ENCODE measurements at places on chromosomes 11 and 22.

DNA sequence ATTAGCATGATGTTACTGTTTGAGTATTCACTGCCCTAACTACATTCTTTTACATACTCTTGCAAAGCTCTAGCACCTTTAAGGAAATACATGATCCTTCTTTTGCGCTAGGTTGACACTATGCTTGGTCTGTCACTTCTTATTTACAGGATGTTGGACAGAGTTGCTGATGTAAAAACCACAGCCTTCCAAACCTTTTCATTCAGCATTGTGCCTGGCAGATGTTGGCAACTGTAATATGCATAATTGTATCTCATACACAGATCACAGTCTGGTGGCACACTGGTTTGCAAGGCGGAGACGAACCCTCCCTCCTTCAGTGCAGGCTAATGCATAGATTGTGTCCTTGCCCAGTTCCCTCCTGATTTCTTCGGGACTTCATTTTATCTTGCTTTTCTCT, 224.1 kb downstream of the SNX19 start:
- DNase-seq: no peak

DNA sequence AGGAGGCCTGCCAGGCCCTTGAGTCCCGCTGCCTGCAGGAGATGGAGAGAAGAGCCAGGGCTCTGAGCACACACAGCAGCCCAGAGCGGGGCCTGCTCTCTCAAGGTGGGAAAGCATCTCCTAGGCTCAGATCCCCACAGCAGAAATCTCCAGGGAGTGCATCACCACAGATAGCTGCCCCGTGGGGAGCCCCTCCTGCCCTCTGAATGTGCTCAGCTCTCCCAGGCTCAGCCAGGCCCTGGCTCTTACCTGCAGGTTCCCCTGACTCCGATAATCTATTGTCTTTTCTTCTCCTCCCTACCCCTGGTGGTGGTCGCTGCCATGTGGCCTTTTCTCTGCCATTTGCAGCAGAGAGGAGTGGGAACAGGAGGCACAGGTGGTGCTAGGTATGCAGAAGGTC, 49.9 kb downstream of the BTG4 start:
- no peak for DNase-seq

- DNase-seq: no peak
Measured at GRCh38 chr11:126357055-126357962, 1.8 kb downstream of the ST3GAL4 start.

DNA sequence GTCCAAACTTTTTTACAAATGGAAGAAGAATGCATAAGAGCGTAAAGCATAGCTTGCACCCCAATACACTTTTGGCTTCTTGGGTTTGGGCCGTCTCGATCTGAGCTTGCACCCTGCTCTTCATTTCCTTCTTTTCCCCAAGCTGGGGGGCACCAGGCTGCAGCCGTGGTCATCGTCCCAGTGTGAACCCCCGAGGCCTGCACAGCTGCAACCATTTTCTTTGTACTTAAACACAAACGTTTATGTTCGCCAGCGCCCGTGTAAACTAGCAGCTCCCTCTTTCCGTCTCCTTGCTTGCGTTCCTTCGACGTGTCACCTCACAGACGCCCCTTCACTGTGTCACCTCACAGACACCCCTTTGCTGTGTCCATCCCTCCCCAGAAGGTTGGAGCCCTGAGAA, 10.1 kb downstream of the KRTAP5-5 start:
- no peak for DNase-seq

DNA sequence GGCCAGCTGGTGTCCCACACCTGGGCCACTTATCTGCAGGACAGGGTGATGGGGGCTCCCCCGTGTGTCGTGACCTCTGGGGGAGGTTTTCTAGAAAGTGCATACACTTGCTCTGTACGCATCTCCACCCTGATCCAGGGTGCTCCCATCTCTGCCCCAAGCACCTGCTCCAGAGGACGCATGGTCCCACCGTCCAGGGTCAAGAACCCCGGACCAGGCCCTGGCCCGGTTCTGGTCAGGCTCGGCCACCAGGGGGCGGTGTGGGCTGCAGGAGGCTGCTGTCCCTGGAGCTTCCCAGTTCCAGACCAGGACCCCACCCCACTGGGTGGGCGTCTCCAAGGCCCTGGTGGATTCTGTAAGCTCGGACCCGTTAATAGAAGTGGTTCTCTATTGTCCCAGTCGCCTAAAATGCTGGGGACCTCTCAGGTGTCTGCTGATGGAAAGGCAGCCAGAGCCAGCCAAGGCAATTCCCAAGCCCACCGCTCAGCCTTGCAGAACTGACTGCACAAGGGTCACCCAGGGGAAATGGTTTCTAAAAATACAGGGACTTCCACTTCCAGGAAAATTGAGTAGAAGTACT, 34.7 kb upstream of the SEPTIN5 start:
- peak; percentile 47 for DNase-seq

- DNase-seq: no peak
Measured at GRCh38 chr11:130217133-130218031, 57.8 kb downstream of the ST14 start.

DNA sequence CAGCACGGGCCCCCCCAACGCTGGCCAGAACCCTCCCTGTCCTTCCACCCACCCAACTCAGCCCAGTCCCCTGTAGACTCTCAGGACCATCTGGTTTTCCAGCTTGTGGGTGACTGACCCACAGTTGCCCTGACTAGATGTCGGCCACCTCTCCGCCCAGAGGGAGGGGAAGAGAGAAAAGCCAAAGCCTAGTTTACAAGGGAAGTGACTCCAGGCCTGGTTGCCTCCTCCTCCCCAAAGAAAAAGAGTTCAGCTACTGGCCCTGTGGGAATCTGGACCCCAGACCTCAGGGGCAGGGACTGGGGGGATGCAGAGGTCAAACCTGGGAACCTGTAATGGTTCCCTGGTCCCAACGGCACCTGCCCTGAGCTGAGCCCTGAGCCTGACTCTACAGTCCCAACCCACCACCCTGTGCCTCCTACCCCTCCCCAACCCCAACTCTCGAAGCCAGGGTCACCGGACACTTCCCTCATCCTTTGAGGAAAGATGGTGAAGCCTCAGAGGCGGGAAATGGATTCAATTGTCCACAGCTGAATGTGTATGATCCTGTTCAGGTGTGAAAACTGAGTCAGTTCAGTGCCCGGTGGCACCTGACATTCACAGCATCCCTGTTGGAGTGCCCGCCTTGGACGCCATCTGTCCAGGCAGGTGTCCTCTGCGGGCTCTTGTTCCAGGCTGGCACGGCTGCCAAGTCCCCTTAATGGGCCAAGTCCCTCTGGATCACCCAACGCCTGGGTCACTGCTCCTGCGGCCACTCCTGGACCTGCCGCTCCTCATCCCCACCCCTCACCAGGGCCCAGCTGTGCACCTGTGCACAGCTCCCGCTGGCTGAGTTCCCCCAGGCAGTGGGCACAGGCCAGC, 21.0 kb upstream of the WNT7B start:
- DNase-seq: peak; percentile 47

- DNase-seq: no peak
Measured at GRCh38 chr11:21534288-21534687, 658.6 kb upstream of the ANO5 start.

GRCh38 chr22:35070451-35071093, 4.6 kb downstream of the ISX start:
- DNase-seq: no peak

DNA sequence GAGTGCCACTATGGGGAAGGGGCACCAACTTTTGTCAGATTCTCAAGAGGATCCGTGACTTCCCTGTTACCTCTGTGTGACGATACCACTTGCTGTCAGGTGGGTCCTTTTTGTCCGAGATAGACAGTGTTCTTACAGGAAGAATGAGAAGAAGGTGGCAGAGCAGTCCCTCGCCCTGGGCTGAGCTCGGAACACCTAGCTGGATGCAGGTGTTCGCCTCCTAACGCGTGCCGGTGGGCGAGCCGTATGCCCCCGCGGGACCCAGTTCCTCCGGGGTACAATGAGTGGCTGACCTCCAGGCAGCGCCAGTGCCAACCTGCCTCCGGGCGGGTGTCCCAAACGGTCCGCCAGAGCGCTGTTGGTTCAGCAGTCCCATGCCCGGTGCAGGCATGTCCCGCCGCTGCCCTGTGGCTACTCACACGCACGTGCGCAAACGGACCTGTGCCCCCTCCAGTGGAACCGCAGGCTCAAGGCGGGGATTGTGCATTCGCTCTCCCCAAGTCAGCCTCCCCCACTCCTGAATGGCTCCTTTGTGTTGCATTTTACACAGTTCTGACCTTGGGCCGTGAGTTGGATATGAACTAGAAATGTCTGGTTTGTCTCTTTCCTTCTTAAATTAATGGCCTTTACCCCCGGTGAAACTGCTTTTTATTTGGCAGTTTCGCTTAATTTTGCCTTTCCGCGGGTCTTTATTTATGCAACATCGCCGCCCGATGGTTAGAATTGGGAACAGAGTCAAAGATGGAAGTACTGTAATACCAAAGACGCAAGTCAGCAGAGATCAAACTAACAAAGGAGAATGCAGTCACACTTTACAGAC, 1.1 kb upstream of the ABTB2 start:
- DNase-seq: peak; percentile 84

- DNase-seq: no peak
Measured at GRCh38 chr11:8035200-8035855, 45.7 kb upstream of the TUB start.

DNA sequence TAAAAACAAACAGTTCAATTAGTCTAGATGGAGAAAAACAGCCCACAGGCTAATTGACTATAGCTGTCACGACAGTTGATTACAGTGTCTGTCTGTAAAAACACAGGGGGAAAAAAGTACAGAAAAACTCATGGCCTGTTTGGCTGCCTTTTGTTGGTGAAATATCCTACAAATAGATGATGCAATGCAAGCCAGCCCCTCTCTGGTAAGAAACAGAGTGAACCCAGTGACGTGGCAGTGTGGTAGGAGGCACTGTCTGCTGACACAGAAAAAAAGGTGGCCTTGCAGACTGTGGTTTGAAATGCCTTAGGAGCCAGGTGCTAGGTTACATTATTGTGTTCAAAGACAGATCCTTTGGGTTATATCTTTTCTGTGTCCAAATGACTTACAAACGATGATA, 431.4 kb upstream of the CCDC90B start:
- DNase-seq: no peak

GRCh38 chr11:128480665-128481064, 106.7 kb downstream of the ETS1 start:
- no peak for DNase-seq

DNA sequence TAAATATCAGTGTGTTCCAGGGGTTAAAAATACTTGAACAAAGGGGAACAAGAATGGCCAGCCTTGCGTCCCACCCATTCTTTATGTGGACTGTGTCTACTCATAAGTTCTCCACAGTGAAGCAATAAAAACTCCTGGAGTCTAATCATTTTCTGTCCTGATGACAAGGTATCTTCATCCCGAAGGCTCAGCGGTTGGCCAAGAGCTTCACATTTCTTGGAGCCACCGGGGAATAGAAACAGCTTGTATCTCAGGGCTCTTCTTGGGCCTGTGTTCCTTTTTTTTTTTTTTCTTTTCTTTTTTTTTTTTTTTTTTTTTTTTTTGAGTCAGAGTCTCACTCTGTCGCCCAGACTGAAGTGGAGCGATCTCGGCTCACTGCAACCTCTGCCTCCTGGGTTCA, 36.8 kb upstream of the ADORA2A start:
- DNase-seq: peak; percentile 22

GRCh38 chr11:78181185-78181584, 7.2 kb downstream of the KCTD21 start:
- peak; percentile 81 for DNase-seq

DNA sequence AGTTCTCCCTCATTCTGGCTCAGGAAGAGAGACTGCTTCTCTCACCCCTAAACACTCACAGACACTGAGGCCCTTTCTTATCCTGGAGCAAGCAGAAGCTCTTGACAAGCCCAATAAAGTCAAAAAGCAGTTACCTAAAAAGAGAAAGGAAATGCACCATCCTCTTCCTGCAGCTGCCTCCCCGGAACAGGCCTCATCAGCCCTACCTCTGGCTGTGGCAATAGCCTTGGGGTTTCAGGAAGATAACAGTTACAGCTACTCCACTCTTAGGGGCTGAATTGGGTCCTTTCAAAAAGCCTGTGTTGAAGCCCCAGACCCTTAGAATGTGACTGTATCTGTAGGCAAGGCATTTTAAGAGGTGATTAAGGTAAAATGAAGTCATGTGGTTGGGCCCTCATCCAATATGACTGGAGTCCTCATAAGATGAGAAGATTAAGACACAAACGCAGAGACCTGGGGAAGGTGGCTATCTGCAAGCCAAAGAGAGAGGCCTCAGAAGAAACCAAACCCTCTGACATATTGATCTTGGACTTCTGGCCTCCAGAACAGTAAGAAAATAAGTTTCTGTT, 3.5 kb upstream of the LGALS12 start:
- no peak for DNase-seq

GRCh38 chr11:64348383-64349024, 8.5 kb downstream of the CCDC88B start:
- no peak for DNase-seq

DNA sequence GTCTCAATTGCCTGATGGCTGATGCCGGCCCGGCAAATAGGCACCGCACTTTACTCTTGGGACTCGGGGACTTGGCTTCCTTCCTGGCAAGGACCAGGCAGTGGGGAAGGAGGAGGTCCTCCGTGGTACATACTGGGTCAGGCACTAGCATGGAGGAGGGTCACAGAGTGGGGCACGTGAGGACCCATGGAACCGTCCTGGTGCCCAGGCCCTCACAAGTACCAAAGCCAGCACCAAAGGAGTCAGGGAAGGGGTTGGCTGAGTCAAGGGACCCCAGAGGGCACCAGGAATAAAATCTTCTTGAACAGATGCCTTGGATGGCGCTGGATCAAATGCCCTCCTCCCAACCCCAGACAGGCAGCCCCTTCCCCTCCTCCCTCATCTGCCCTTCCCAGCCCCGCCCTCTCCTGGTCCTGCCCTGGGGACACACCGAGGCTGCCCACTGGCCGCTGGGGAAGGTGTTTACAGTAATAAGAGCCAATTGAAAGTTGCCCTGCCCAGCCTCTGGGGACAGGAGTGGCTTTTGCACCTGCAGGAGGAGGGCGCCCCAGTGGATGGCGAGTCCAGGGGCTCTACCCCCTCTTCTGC, 5.6 kb upstream of the CARNS1 start:
- DNase-seq: no peak

- no peak for DNase-seq
Measured at GRCh38 chr22:41683052-41683451, 5.6 kb downstream of the SNU13 start.

DNA sequence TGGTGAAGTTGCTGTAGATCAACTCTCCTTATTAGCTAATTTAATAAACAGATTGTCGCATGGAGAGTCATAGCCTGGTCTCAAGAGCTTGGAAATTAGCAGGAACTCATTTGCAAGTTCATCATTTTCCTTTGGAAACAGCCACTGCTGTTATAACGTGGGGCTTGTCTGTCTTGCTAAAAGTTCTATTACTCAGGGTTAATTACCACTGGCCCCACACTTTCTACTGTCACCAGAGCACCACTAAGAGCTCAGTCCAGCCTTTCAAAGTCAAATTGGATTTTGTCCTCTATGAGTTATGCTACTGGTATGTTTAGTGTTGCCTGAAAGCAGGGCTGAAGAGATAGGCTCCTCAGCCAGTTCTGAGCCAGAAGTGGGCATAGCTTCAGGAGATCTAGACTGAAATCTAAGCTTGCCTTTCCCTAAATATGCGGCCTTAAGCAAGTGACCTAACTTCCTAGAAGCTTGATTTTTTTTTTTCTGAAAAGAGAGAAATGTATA, 292.2 kb downstream of the INSC start:
- no peak for DNase-seq

GRCh38 chr11:95302211-95302610, 71.2 kb upstream of the SESN3 start:
- no peak for DNase-seq

Measured in suppressor macrophage treated with lipopolysaccharide for 1 hour (primary cell).